Kasumi-1 (cell line): ENCODE measurements at places on chromosomes 6 and 20.
A peak's percentile ranks its signal among the peaks of the same experiment; 100 is the strongest.

DNA sequence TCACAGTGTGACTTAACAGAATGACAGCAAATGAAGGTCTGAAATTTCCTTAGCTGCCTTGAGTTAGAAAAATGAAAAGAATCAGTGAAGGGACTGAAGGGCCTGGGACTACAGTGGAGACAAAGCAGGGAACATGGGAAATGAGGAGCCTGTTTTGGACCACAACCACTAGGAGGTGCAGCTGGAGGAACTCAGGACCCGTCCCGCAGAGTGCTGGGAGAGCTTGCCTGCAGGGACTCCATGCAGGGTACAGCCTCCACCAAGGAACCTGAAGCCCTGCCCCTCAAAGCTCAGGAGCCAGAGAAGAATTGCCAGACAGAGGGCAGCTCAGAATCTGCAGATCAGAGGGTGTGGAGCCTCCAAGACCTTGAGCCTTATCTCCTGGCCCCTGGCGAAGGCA is 50.7 kb downstream of the LRFN2 start:
- DNase-seq = no peak

- DNase-seq = no peak
Observed at GRCh38 chr6:137693711-137694110, 173.3 kb upstream of the TNFAIP3 start.

GRCh38 chr6:1312203-1312472 is 240 bp downstream of the FOXQ1 start:
- no peak for DNase-seq

DNA sequence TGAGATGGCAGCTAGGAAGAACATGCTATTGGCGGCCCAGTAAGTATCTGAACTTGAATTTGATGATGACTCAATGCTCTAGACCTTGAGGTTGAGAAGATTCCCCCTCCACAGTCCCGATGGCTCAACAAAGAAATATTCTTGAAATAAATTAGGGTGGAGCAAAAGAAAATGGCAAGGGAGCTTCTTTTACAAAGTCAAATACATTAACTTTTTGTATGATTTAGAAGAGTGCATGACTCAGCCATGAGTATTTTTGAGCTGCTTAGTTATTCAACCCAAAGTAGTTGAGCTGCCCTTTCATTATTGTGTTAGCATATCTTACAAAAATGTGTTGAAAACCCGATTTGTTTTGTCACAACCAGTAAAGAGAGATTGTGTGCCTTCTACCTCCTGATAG is 7.6 kb downstream of the TFAP2C start:
- no peak for DNase-seq

DNA sequence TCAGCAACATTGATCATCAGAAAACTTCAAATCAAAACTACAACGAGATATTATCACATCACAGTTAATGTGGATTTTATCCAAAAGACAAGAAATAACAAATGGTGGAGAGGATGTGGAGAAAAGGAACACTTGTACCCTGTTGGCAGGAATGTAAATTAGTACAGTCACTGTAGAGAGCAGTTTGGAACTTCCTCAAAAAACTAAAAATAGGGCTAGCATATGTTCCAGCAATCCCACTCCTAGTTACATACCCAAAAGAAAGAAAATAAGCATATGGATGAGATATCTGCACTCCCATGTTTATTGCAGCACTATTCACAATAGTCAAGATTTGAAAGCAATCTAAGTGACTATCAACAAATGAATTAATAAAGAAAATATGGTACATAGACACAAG is 887.7 kb upstream of the MAN1A1 start:
- peak; percentile 5 for DNase-seq

GRCh38 chr6:136524936-136525413 is 25.2 kb downstream of the MAP7 start:
- DNase-seq = peak; percentile 44

DNA sequence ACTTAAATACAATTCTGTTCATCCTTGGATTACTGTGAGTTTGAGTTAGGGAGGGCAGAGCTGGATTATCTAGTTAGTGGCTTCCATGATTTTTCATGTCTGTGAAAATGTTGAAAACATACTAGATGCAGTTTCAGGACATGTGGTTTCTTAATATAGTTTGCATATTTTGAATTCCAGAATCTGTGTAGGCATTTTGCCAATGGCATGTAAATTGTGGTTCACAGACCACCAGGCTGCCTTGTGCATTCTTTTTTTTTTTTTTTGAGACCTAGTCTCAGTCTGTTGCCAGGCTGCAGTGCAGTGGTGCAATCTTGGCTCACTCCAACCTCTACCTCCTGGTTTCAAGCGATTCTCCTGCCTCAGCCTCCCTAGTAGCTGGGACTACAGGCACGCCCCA is 42.8 kb downstream of the CDC5L start:
- no peak for DNase-seq

DNA sequence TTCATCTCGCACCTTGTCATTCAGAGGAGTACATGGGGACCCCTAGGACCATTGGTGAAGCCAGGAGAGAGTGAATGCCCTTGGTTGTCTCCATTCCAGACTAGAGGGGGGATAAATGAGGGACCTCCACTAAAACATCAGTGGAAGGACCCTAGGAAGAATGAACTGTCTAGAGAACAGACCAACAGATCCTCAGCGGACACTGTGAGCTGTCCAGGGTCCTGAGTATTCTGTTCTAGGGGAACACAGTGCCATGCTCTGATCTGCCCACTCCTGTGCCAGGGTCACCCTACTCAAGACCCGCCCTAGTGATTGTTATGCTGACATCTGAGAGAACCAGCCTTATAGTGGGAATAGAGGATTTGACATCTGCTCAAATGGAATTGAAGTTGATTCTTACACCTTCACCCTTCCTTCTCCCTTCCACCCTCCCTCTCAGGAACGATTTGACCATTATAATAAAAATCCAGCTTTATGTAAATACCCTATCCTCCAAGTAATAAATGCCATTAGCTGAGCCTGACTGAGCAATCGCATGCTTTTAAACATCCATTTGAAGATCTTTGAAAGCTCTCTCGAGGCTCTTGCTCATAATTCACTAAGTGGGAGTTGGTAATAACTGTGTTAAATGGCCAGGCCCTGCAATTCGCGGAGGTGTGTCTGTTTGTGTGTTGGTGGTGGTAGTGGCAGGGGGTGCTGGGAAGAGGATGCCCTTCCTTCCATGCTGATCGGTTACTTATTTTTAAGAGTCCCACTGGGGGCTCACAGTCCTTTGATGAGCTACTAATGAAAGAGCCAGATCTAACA is 43.6 kb upstream of the SLC32A1 start:
- peak; percentile 25 for DNase-seq

DNA sequence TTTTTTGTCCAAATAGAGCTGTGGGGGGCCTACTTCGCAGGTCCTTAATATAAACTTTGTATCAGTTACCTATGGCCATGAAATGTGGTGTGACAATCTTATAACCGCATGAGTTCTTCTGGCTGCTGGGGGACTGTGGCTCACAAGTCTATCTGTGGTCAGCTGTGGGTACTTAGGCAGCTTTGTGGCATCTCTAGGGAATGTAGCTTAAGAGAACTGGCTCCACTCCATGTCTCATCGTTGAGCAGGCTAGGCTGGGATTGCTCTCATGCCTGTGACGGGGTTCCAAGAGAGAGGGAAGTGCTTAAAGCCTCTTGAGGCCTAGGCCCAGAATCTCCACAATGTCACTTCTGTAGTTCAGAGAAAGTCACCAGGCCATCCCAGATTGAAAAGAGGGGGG is 140.5 kb downstream of the BTBD3 start:
- DNase-seq = no peak

GRCh38 chr20:11210611-11211010 is 536.8 kb upstream of the JAG1 start:
- no peak for DNase-seq

DNA sequence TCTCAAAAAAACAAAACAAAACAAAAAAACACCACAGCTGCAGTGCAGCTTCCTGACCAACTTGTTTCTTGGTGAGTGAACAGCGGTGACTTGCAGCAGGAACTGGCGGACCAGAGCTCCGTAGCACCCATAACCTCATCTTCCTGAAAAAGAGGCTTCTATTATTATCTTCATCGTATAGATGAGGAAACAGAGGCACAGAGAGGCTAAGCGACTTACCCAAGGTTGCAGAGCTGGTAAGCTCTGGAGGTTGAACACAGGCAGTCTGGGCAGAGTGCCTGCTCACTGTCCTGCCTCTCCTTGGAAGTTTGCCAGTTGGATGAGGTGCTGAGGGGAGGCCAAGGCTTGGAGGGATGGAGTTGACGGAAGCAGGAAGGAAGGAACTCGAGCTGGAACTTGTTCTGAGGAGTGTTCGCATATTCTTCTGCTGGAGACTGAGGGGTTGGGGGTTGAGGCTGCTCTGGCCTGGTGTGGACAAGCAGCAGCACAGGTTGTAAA is 47.9 kb upstream of the CCDC167 start:
- DNase-seq = peak; percentile 58

GRCh38 chr6:37548067-37548674 is 48.5 kb upstream of the CCDC167 start:
- DNase-seq = no peak

- peak; percentile 79 for DNase-seq
Observed at GRCh38 chr6:11093376-11093625, 333 bp upstream of the SMIM13 start.

DNA sequence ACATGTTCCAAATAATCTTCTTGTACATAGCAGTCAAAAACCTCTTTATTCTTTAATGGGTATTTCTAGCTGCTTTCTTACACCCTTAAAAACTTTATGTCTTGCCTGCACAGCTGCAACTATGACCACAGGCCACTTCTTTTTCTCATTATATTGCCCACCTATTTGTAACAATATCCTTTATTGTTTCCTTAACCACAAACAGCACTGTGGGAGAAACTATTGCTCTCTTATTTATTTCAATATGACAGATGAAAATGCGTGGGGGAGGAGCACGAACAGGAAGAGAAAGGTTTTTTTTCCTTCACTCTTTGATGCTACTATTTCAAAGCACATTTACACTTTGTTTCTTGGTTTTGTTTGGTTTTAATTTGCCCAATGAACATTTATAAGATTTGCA is 253.5 kb downstream of the GJA1 start:
- DNase-seq = no peak

DNA sequence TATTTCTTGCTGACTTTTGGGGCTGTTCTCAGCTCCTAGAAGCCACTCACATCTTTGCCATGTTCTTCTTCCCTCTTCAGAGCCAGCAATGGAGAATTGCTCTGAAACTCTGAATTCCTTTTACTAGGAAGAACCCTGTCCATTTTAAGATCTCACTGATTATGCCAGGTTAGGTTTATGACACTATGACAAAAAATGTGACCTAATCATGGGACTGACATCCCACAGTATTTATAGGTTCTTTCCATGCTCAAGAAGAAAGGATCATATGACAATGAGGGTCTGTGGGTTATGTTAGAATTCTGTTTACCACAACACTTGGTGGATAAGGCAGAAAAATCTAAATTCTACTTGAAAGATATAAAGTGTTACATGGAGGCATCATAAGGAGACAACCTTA is 263.3 kb upstream of the CITED2 start:
- no peak for DNase-seq
